ENCODE measurements at places on chromosomes 16 and 17. TPM values are rescaled to one million over a fixed set of nuclear protein-coding genes. Genes with fewer than 3 reads are reported as not detected.

The UMOD gene
- not detected for total RNA-seq

GRCh38 chr17:32536736-32537643, 50.2 kb downstream of the CDK5R1 start:
- DNase-seq: no peak

DNA sequence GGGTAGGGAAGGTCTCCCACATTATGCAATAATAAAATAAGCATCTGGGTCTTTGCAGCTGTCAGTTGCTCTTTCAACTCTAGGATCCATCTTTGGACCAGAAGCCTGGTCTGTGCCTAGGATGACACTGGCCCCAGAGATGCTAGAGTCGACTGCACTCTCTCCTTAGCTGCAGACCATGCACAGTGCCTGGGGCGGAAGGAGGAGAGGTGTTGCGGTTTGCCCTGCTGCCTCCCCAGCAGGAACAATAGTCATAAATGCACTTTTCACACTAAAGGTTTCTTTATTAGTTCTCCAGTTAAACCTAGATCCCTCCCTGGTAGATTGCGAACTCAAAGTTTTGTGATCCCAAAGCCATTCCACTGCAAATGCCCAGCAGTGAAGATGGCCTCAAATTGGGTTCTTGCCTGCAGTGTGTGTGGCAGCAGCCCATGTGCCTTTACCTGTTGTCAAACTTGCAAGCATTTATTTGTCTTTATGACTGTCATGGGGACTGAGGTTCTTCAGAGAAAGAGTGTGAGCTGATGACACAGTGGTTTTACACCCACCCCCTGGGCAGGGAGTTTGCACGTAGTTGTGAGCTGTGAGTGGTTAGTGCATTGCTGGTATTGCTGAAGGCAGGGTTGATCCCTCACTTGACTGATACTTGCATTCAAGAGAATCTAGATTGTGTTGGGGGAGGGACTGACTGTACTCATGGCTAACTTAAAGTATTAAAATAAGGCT, 10.3 kb downstream of the ATXN1L start:
- DNase-seq: no peak

- no peak for DNase-seq
These were observed 87.0 kb downstream of the GNAO1 start for GRCh38 chr16:56278196-56278855.

All from foreskin keratinocyte (primary cell).